ENCODE measurements at places on chromosomes 6 and 20. TPM values are rescaled to one million over a fixed set of nuclear protein-coding genes. Genes with fewer than 3 reads are reported as not detected.
A peak's percentile ranks its signal among the peaks of the same experiment; 100 is the strongest.

DNA sequence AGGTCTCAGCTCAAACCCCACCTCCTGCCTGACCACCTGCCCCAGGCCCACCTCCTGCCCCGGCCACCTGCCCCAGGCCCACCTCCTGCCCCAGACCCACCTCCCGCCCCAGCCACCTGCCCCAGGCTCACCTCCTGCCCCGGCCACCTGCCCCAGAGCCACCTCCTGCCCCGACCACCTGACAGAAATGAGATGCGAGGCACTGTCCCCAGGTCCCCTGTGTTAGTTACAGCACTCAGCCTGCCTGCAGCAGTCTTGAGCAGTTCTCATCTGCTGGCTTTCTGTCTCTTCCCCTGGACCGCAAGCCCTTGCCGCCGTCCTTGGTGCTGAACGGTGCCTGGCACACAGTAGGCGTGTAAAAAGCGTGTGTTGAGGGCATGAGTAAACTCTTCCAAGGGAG, 79.5 kb downstream of the CDH4 start:
- DNase-seq = no peak
- H3K4me3 ChIP-seq = no peak overlapping the region
- H3K36me3 ChIP-seq = no peaks in the 10 kb centered on the region
- no peak overlapping the region for H3K27ac ChIP-seq
- H3K27me3 ChIP-seq = peaks cover 6% of the 10 kb centered on the region

DNA sequence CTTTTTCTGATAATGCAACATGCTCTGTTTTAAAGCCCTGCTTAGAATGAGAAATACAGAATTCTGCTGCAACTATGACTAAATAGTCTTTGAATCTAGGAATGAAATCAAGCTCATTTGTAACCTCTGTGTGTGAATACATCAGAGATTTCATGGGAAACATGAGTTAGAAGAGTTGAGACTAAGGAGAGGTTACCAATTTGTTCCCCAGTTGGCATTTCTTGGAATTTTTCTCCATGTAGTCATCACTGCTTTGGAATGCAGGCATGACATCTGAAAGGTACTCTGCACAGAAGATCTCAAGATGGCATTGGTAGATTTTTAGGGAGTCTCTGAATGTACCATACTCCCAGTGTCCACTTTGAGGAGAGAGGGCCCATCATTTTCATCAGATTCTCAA, 237.2 kb downstream of the TFAP2A start:
- no peaks in the 10 kb centered on the region for H3K4me1 ChIP-seq
- no peak overlapping the region for H3K27ac ChIP-seq
- DNase-seq = no peak

DNA sequence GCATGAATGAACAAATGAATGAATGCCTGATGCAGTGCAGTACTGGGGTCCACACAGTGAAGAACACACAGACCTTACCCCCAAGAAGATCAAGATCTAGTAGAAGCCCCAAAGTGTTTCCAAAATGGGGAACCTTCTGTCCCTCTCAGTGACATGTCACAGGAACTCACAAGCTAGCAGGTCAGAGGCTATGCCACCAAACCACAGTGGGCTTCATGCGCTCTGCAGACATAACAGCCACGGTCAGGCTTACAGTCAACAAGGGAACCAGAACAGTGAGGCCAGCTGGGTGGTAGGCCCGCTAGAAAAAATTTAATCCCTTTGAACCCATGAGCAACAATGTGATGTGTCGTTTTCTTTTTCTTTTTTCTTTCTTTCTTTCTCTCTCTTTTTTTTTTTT, 20.2 kb upstream of the ARFGEF2 start:
- no peaks in the 10 kb centered on the region for H3K36me3 ChIP-seq
- no peak for DNase-seq
- H3K27me3 ChIP-seq = no peaks in the 10 kb centered on the region
- no peak overlapping the region for H3K27ac ChIP-seq
- peaks cover 30% of the 10 kb centered on the region for H3K4me1 ChIP-seq

DNA sequence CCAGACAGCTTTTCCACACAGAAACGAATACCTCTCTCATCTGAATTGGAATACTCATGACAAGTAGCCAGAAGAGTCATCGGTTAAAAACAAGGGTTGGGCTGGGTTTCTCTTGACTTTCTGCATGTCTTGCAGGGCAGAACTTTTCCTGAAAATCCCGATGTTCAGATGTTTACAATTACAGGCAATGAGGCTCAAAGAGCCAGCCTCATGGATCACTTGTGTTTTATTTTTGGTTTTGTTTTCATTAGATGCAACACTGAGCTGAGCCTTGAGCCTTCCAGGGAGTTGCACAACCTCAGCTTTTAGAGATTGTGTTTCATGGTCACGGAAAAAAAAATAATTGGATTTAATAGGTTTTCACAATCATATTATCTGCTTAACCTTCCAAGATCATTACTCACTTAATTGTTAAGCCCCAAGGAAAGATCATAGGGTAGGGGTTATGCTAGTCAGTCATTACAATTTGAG, 288.1 kb upstream of the PRDM1 start:
- no peaks in the 10 kb centered on the region for H3K27me3 ChIP-seq
- H3K36me3 ChIP-seq = no peaks in the 10 kb centered on the region
- H3K27ac ChIP-seq = no peak overlapping the region

DNA sequence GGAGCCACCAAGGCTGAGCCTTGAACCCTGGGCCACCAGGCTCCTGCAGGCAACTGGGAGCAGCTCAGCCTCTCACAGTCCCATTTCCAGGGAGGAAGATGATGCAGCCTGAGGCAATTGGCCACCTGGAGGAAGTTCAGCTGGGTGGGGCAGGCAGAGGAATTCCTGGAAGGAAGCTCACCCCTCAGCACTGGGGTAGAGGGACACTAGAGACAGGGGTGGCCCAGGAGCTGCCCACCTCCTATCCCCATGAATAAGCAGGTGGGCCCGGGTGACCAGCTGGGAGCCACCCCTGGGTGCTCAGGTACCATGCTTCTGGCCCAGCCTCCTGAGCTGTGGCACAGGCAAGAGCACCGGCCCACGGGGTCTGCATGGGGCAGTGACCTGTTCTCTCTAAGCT, 3.6 kb upstream of the HSPA12B start:
- DNase-seq = no peak
- H3K4me1 ChIP-seq = peaks cover 4% of the 10 kb centered on the region
- no peaks in the 10 kb centered on the region for H3K36me3 ChIP-seq
- no peak overlapping the region for H3K27ac ChIP-seq

DNA sequence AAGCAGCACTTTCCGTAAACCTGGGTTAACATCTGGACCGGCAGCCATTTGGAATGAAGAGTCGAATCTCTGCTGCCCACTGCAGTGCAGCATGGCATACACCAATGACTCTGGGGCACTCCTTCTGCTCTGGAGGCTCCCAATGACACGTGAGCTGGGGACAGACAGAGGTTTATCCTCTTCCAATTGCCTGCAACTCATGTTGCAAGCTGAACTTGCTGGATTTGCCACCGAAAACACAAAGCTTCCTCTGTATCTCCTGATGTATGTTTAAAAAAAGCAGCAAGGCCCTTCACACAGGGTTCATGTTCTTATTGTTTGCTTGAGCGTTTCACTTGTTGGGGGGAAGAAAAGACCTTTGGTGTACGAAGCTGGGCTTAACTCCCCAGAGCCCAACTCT, 10.8 kb downstream of the NCOA5 start:
- H3K4me3 ChIP-seq = no peak overlapping the region
- DNase-seq = no peak
- H3K4me1 ChIP-seq = peaks cover 16% of the 10 kb centered on the region
- H3K27me3 ChIP-seq = no peaks in the 10 kb centered on the region
- H3K36me3 ChIP-seq = peaks cover 49% of the 10 kb centered on the region

DNA sequence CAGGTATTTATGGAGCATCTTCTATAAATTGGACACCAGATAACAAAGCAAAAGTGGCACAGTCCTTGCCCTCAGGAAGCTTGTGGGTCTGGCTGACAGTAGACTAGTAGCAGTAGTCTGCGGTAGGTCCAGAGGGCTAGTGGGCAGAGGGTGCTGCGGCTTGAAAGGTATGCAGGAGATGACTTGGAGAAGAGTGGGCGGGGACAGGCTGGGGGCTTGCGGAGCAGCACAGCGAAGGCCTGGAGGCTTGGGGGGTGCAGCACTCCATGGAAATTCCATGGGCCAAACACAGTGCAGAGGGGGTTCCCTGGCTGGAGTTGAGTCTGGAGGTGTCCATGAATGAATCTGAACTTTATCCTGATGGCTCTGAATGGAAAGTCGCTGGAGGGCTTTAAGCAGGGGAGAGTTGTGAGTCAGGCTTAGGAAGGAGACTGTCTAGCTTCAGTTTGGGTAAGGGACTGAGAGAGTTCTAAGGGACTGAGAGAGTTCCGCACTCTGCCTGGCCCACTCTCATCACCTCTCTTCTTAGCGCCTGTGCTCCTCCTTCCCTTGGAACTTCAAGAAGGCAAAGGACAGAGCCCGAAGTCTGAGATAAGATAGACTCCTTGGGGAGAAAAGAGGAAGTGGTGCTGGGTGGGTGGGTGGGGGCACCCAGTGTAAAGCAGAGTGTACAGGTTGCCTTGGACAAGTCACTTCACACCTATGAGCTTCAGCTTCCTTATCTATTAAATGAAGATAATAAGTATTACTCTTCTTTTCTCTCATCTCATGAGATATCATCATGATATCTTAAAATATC, 8.8 kb downstream of the PKIG start:
- H3K27ac ChIP-seq = no peak overlapping the region
- H3K36me3 ChIP-seq = no peaks in the 10 kb centered on the region
- H3K27me3 ChIP-seq = no peaks in the 10 kb centered on the region
- no peak overlapping the region for H3K4me3 ChIP-seq

GRCh38 chr20:63502671-63503172, 3.8 kb upstream of the EEF1A2 start:
- H3K4me3 ChIP-seq = no peak overlapping the region
- DNase-seq = peak; percentile 21
- peaks cover 15% of the 10 kb centered on the region for H3K27me3 ChIP-seq
- H3K27ac ChIP-seq = no peak overlapping the region

DNA sequence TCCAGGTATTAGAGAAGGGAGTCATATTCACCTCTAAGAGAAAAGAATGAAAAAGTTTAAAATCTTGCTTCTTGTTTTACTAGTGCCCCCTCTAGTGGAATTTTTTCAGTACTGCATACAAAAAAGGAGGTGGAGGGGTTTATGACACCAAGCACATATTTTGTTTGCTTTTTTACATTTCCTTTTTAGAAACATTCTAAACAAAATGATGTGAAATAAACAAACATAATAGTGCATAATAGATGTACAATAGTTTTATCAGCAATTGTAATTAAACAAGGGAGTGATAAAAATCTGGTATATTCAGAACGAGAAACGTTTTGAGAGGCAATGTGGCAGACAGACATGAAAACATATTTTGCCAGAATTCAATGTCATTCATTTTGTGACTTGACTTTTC, 111.0 kb upstream of the TFAP2D start:
- no peak overlapping the region for H3K27ac ChIP-seq
- H3K4me3 ChIP-seq = no peak overlapping the region
- H3K27me3 ChIP-seq = no peaks in the 10 kb centered on the region
- H3K4me1 ChIP-seq = no peaks in the 10 kb centered on the region

DNA sequence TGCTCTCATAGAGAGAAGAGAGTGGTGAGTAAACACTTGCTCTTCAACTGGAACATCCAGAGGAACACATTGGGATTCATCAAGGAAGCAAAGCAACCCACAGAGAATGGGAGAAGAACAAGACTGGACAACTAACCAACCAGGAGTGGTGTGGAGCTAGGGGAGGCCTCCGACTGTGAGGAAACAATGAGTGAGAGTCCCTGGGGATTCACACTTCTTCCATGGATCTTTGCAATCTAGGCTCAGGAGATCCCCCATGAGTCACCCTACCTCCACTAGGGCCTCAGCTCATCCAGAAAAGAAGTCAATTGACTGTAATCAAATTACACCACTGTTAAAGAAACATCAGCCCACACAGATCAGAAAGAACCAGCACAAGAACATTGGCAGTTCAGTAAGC, 42.3 kb upstream of the CLVS2 start:
- H3K4me1 ChIP-seq = no peaks in the 10 kb centered on the region
- H3K4me3 ChIP-seq = no peak overlapping the region
- DNase-seq = no peak
- H3K27me3 ChIP-seq = no peaks in the 10 kb centered on the region
- H3K36me3 ChIP-seq = no peaks in the 10 kb centered on the region

DNA sequence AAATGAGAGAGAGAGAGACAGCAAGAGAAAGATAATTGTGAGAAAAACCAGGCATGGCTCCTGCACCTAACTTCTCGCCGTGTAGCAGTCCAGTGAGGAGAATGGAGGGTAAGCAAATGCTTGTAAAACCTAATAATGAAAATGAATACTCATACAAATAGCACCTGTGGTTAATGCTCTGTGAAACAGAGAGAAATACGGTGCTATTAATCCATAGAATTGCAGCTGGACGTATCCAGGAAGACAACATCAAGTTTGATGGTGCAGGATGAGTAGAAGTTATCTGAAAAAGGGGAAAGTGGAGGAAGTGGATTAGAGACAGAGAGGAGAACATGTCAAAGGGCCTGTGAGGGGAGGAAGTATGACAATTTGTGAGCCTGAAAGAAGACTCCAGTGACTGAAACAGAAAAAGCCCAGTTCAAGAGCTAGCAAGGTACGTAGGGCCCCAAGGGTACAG, 89.4 kb upstream of the PAK5 start:
- H3K36me3 ChIP-seq = no peaks in the 10 kb centered on the region
- no peak for DNase-seq
- H3K4me1 ChIP-seq = no peaks in the 10 kb centered on the region
- H3K4me3 ChIP-seq = no peak overlapping the region

- no peak overlapping the region for H3K4me3 ChIP-seq
- H3K27me3 ChIP-seq = no peaks in the 10 kb centered on the region
- DNase-seq = no peak
Measured at GRCh38 chr20:34415079-34415478, 52.0 kb downstream of the ITCH start.

DNA sequence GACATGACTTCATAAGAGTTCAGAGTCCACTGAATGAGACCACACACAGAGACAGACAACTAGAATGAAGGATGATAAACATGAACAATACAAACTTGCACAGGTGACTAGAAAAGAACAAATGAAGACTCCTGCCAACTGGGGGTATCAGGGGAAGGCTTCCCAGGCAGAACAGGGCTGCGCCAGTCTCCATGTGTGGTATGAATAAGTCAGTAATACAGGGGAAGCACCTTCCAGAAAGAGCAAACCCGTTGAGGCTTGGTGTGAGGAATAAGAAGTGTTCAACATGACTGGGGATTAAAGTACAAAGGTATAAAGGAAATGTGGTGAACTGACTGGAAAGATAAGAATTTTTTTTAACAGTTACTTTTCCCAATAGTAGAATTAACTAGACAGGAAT, 3.7 kb upstream of the SLC17A2 start:
- H3K27ac ChIP-seq = no peak overlapping the region
- H3K36me3 ChIP-seq = no peaks in the 10 kb centered on the region
- DNase-seq = no peak
- no peaks in the 10 kb centered on the region for H3K4me1 ChIP-seq
- H3K4me3 ChIP-seq = no peak overlapping the region

DNA sequence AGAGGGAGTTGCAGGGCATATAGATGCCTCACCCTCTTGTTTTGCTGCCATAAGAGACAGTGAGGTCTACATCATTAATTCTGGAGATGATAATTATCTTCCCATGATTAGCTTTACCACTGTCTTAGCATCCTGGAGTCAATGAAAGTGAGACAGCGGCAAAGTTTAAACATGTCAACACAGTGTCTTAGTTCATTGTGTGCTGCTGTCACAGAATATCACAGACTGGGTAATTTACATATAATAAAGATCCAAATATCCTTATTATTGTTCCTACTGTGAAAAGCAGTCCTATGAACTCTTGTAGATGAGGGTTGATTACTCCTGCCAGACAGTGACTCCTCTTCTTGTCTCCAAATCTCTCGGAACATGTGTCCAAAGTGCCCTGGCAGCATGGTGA, 658.6 kb upstream of the ADGRB3 start:
- no peaks in the 10 kb centered on the region for H3K4me1 ChIP-seq
- no peaks in the 10 kb centered on the region for H3K36me3 ChIP-seq
- no peak overlapping the region for H3K4me3 ChIP-seq
- H3K27me3 ChIP-seq = no peaks in the 10 kb centered on the region
- no peak for DNase-seq

Gene CST3
- total RNA-seq = 67.6 TPM

Gene TRIM40
- total RNA-seq = not detected

Gene EGFL8
- 6.4 TPM for total RNA-seq

Gene CGA
- total RNA-seq = 0.20 TPM

Measured in SJCRH30 (cell line).